ENCODE measurements at places on chromosomes 1 and 21. TPM values are rescaled to one million over a fixed set of nuclear protein-coding genes. Genes with fewer than 3 reads are reported as not detected.
A peak's percentile ranks its signal among the peaks of the same experiment; 100 is the strongest.

- no peaks in the 10 kb centered on the region for H3K36me3 ChIP-seq
- H3K4me3 ChIP-seq = no peak overlapping the region
- no peak overlapping the region for H3K27ac ChIP-seq
- peak; percentile 48 for DNase-seq
- H3K4me1 ChIP-seq = no peaks in the 10 kb centered on the region
Measured at GRCh38 chr21:37862536-37862935, 53.7 kb downstream of the KCNJ6 start.

- H3K4me1 ChIP-seq = peaks cover 37% of the 10 kb centered on the region
- H3K4me3 ChIP-seq = no peak overlapping the region
- DNase-seq = peak; percentile 95
Measured at GRCh38 chr1:33966346-33967141, 102.7 kb downstream of the HMGB4 start.

GRCh38 chr1:65372557-65372956 lies 47.9 kb upstream of the LEPR start:
- DNase-seq = peak; percentile 63
- H3K4me3 ChIP-seq = no peak overlapping the region
- no peak overlapping the region for H3K27ac ChIP-seq
- H3K27me3 ChIP-seq = no peaks in the 10 kb centered on the region
- no peaks in the 10 kb centered on the region for H3K36me3 ChIP-seq

Gene POTED
- total RNA-seq = not detected

DNA sequence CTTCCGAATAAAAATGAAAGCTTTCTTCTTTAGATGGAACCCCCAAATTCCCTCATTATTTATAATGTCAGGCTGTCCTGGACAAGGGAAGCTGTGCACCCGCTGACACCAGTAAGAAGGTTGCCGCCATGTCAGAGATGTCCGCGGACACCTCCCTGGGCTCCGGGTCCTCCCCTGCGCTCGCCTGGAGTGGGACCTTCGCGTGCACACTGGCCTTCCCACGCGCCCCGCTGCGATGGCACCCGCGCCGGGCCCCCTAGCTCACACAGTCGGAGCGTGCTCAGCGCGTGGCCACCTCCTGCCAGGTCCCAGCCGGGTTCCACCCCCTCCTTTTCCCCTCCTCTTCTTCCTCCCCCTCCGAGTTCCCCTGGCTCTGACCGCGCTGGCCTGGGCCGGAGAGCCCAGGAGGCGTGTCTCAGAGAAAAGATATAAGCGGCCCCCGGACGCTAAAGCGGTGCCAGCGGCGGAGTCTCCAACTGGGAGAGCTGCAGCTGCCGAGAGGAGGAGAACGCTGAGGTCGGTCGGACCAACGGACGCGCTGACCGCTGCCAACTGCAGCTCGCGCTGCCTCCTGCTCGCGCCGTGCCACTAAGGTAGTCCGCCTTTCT lies at the start of gene G0S2:
Gene G0S2, plus strand, starts transcription at position 456 of the 608 bp plus-strand sequence. CDS start 273 bp downstream, outside the sequence.
- no peak within 1 kb of the TSS for H3K27ac ChIP-seq
- H3K4me1 ChIP-seq = peaks cover 7% of the 10 kb centered on the region
- DNase-seq = peak; percentile 64
- H3K36me3 ChIP-seq = no peaks in the 10 kb centered on the region

Measured in GM23248 (cell line).